ENCODE measurements at places on chromosomes 6 and 20.

DNA sequence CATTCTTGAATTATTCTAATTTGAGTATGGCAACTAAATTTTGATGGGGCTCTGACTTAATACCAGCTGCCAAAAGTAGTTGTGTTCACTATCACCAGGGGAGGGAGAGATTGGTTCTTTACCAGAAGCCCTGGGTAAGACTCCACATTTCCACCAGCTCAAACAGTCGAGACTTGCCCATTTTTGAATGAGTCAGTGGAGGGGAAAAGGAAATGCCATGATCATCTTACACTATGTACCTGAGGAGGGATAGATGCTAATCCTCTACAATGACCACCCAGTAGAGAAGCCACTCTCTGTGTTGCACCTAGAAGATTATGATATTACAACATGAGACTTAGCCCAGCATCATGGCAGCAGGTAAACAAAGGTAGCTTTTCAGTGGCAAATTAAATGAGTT lies 77.0 kb upstream of the SGK1 start:
- no peak for DNase-seq

DNA sequence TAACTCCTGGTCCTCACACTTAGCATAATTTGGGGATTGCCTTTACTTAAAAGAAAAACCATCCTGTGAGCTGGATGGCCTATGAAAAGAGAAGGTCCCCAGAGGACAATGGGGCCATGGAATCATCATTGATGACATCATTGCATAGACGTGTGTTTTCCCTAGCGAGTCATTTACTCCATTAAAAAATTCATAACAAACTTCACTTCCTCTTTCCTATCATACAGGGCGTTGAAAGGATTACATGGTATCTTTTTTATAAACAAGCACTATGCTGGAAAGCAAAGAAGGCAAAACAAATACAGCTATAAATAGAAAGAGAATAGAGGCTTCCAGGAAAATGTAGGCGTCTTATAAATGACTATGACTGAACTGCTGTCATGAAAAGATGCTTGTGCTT lies 11.3 kb upstream of the COL12A1 start:
- no peak for DNase-seq

GRCh38 chr6:122385857-122386612 lies 13.4 kb upstream of the HSF2 start:
- no peak for DNase-seq

DNA sequence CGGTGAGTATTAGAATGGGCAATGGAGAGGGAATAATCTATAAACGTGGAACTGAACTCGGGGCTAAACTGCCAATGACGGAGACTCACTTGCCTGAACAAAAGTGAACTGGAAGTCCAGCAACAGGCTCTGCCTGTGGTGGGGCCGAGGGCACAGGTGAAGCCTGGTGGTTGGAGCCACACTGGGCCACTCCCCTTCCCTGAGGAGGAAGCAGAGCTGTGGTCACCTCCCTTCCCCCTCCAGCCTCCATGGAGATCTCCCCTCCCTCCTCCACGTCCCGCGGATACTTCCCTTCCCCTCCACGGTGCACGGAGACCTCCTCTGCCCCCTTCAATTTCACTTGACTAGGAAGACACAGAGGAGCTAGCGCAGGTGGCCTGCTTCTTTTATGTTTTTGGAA lies 14.7 kb upstream of the DSP start:
- DNase-seq = no peak

DNA sequence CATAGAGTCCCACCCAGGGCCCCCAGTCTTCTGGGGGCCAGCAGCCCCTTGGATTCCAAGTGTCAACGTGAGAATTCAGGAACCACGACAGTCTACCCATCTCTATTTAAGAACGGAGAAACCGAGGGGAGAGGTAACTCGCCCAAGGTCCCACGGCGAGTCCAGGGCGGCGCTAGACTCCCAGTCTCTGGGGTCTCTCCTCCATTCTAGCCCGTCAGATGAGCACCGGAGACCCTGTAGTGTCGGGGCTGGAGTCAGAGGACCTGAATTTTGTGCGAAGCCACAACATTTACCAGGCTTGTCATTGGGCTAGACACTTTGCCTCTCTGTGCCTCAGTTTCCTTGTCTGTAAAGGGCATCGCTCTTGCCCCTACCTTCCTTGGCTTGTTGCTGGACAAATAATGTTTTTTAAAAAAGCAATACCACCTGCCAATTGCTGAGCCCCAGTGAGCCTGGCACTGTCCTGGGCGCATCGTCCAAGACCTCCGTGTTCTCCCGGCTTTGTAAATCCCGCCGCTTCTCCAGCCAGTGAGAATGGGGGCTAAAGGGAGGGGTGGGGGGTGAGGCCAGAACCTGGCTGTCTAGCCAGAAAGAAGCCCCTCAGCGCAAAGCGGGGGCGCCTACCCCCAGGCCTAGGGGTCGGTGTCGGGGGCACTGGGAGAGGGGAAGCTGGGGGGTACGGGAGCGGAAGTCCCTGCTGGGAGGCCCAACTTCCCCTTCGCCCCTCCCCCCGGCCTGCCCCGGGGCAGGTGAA lies 91.7 kb downstream of the NCR2 start:
- DNase-seq = no peak

DNA sequence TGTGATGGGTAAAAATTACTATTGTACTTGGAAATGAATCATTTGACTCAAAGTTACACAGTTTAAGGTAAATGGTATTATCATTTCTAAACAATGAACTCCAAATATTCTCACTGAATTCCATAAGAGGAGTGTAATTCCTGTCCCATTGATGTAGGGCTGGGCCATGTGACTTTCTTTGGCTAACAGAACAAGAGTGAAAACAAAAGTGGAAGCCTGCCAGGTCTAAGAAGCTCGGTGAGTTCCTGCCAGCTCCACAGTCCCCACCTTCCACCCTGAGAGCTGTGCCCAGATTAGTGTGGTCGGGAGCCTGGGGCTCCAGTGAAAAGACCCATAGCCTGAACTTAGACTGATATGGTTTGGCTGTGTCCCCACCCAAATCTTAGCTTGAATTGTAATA lies 24.6 kb downstream of the TBXT start:
- DNase-seq = no peak

GRCh38 chr20:62409086-62409853 lies 2.2 kb upstream of the CABLES2 start:
- DNase-seq = no peak

DNA sequence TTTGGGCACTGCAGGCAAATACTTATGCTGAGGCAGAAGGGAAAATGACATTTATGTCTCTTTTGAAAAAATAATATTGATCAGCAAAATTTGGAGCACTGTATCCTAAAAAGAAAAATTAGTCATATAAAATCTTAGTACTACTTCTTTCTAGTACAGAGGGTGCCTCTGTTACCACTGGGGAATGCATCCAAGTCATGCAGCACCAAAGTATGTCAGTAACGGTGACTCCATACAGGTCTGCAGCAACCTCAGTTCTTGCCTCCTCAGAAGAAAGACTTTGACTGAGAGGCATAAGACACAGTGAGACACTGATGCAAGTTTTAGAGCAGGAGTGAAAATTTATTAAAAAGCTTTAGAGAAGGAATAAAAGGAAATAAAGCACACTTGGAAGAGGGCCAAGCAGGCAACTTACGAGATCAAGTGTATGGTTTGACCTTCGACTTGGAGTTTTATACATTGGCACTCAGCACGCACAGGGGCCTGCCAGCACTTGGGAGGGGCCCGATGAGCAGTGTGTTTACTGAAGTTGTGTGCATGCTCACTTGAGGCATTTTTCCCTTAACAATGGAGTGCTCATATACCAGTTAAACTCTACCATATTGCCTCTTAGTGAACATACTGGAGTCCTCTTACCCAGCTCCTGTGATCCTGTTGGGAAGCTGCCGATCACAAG lies 1244.8 kb downstream of the EPHA7 start:
- DNase-seq = no peak

DNA sequence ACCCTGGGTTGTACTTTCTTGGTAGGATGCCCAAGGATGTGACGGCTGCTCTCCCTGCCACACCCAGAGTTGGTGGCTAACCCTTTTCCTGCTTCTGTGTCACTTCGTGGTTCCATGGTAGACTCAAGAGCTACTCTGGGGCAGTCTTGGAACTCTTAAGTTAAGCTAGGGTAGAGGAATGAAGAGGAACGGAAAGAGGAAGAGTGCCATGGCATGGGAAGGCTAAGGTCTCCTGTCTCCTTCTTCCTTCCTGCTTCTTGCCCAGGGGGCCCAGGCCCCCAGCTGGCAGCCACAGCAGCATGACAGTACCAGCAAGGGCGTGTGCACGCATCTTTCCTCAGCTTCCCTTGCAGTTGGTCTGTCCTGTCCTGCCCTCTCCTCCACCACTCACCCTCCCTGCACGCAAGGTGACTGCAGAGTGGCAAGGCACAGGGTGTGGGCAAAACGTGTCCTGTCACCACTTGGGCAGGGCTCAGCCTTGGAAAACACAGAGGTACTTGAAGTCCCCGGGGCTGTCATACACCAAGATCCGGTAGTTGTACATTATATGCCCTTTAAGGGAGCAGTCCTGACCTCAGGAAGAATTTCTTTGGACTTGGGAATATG lies 39.8 kb upstream of the TGM3 start:
- peak; percentile 34 for DNase-seq

DNA sequence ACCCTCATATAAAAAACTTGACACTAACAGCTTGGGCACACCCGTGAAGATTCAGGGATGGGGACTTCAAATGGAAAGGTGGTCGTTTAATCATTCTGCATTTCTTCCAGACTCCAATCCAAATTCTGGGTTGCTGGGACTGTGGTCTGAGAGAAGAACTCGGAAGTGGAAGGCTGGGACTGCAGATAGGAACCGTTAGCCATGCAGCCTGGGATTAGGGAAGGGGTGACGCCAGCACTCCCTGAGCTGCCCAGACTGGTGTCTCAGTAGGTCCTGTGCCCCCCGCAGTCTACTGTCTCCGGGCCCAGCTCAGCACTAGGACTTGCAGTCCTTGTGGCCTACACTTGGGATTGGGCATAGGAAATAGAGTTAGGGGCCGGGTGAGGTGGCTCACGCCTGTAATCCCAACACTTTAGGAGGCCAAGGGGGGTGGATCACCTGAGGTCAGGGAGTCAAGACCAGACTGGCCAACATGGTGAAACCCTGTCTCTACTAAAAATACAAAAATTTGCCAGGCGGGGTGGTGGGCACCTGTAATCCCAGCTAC lies 511 bp upstream of the CLIC1 start:
- DNase-seq = no peak

- no peak for DNase-seq
Measured at GRCh38 chr6:118700531-118700930, 49.1 kb upstream of the CEP85L start.

DNA sequence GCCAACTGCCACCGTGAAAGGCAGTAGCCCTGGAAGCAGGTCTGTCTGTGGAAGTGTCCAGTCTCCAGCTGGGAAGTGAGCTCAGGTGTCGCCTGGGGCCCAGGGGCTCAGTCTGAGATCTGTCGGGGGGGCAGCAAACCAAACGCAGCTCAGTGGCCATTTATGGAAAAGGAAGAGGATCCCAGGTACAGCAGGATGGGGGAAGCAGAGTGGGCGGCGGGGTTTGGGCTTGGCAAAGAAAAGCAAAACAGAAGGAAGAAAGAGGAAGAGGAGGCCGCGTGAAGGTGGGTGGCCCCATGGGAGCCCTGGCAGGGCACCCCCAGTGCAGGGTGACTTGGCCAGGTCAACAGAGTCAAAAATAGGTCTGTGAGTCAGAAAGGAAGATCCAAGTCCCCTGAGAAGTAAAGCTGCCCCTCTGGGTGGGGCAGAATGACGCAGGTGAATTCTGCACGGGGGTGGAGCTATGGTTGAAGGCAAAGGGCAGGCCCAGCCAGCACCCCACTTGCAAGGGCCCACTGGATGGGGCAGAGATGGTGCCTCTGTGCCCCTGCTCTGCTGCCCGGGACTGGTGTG lies 5.3 kb downstream of the PXDC1 start:
- DNase-seq = no peak

DNA sequence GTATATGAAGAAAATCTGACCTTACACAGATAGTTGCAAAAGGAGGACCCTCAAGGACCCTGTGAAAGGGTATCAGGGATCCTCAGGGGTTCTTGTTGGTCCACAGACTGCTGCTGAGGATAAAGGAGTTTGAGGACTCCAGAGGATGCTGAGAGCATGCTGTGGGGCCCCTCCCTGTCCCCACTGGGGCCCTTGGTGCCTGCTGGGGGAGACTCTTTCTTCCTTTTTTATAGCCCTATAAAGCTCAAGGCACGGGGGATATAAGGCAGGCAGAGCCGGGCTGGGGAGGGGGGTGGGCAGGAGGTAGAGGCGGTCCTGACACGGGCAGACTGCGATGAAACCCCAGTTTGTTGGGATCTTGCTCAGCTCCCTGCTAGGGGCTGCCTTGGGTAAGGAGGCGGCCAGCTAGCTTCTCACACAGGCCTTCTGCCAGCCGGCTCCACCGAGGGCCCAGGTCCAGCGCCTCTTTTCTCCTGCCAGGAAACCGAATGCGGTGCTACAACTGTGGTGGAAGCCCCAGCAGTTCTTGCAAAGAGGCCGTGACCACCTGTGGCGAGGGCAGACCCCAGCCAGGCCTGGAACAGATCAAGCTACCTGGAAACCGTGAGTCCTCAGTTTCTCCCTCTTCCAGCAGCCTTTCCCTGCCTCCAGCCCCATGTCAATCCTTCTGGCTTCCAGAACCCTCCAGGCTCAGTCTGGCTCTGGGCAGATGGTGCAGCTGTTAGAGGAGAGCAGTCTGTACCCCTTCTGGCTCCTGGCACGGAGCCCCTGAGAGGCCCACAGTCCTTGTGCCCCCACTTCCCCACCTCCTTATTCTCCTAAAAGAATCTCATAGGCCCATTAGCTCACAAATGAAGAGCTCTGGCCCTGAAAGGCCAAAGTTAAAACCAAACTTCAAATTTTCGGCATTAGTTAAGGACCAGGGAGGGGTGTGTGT lies at the start of gene LY6G6D:
Gene LY6G6D, plus strand, starts transcription at position 327 of the 937 bp plus-strand sequence. Its CDS starts 8 bp downstream, at position 335.
- no peak for DNase-seq

GRCh38 chr20:17884307-17885003 lies 84.1 kb downstream of the SNX5 start:
- no peak for DNase-seq

DNA sequence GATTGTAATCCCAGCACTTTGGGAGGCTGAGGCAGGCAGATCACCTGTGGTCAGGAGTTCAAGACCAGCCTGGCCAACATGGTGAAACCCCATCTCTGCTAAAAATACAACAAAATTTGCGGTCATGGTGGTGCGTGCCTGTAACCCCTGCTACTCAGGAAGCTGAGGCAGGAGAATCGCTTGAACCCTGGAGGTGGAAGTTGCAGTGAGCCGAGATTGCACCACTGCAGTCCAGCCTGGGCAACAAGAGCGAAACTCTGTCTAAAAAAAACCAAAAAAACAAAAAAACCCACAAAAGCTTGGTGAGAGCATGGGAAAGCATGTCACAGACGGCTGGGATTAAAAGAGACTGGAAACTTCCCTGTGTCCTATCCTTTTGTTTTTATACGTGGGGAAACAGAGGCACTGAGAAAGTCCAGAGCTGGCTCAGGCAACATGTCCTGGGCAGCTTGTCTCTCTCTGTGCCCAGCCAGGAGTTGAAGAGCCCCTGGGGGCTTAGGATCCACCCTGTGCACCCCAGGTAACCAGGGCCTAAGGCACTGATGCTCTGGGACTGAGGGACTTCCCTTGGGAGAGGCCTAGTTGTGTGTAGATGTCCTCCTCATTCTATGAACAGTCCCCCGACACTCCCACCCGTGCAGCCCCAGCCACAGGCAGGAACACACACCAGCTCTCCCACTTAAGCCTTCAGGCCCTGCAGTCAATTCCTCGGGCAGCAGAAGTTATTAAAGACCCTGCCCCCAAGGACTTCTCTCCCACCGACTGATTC lies 16.0 kb downstream of the CD40 start:
- DNase-seq = no peak

- DNase-seq = peak; percentile 93
Measured at GRCh38 chr6:29748391-29749307, 25.4 kb downstream of the HLA-F start.
